CD14-positive monocyte (primary cell): ENCODE measurements at places on chromosomes 4 and X. TPM values are rescaled to one million over a fixed set of nuclear protein-coding genes. Genes with fewer than 3 reads are reported as not detected.
A peak's percentile ranks its signal among the peaks of the same experiment; 100 is the strongest.

Gene MAEA
- polyA plus RNA-seq, result 79.6 and 83.5 TPM in 2 replicates

Gene KIF4A
- 0.03 TPM for polyA plus RNA-seq

Gene EXOC1L
- not detected for polyA plus RNA-seq

Gene CENPI
- polyA plus RNA-seq, result 0.07 TPM

Gene NALF2
- not detected in 2 replicates for polyA plus RNA-seq

Gene CTAG2
- polyA plus RNA-seq, result not detected

Gene VSIG4
- polyA plus RNA-seq, result 56.8 TPM

Gene NDNF
- polyA plus RNA-seq, result not detected

Gene ETDA
- polyA plus RNA-seq, result not detected

Gene CITED1
- not detected for polyA plus RNA-seq

Gene GAGE12J
- polyA plus RNA-seq, result not detected

GRCh38 chrX:143934542-143934941 lies 50.7 kb downstream of the UBE2NL start:
- H3K4me1 ChIP-seq, result no peaks in the 10 kb centered on the region
- H3K27ac ChIP-seq, result no peak overlapping the region
- no peaks in the 10 kb centered on the region for H3K36me3 ChIP-seq
- DNase-seq, result no peak
- no peaks in the 10 kb centered on the region for H3K27me3 ChIP-seq
- no peak overlapping the region for H3K4me3 ChIP-seq

GRCh38 chrX:151753313-151754046 lies 18.9 kb downstream of the CNGA2 start:
- H3K4me1 ChIP-seq, result no peaks in the 10 kb centered on the region
- DNase-seq, result no peak
- H3K36me3 ChIP-seq, result no peaks in the 10 kb centered on the region
- no peak overlapping the region for H3K4me3 ChIP-seq
- no peak overlapping the region for H3K27ac ChIP-seq

DNA sequence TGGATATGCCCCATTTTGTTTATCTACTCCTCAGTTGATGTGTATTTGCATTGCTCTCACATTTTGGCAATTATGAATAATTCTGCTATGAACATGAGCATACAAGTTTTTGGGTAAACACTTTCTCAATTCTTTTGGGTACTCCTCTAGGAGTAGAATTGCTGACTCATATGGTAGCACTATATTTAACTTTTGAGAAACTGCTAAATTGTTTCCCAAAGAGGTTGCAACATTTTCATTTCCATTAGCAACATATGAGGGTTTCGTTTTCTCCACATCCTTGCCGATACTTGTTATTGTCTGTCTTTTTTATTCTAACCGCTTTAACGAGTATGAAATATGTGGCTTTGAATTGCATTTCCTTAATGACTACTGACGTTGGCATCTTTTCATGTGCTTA lies 185.4 kb downstream of the TSPAN5 start:
- no peak overlapping the region for H3K4me3 ChIP-seq
- DNase-seq, result no peak
- no peak overlapping the region for H3K27ac ChIP-seq
- H3K27me3 ChIP-seq, result no peaks in the 10 kb centered on the region

GRCh38 chr4:86280246-86280645 lies 79.6 kb downstream of the MAPK10 start:
- H3K4me1 ChIP-seq, result no peaks in the 10 kb centered on the region
- no peaks in the 10 kb centered on the region for H3K27me3 ChIP-seq
- no peak overlapping the region for H3K27ac ChIP-seq
- DNase-seq, result no peak
- H3K4me3 ChIP-seq, result no peak overlapping the region

DNA sequence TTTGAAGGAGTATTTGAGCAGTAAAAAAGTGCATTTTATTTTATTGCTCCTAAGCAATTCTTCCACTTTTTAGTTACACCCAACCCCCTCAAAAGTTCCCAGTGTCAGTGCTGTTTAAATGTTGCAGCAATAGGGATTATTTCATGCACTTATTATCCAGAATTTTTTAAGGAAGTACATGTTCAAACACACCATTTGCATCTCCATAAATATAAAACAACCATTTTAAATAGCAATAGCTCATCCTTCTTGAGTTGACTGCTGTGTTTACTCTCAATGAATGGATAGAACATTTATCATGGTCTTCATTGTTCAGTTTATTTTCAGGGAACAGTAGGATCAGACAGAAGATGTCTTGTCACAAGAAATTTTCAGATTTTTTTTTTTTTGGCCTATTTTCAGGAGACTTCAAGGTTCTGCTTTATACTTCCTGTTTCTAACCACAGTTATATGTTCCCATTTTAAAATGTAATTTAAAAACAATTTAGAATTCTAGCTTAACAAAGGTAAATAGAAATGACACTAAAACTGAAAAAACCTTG lies 171.9 kb downstream of the TMA16 start:
- H3K4me3 ChIP-seq, result peak overlapping the region; percentile 22
- peak overlapping the region; percentile 78 for H3K27ac ChIP-seq
- peak; percentile 61 for DNase-seq
- no peaks in the 10 kb centered on the region for H3K27me3 ChIP-seq
- peaks cover 67% of the 10 kb centered on the region for H3K4me1 ChIP-seq

DNA sequence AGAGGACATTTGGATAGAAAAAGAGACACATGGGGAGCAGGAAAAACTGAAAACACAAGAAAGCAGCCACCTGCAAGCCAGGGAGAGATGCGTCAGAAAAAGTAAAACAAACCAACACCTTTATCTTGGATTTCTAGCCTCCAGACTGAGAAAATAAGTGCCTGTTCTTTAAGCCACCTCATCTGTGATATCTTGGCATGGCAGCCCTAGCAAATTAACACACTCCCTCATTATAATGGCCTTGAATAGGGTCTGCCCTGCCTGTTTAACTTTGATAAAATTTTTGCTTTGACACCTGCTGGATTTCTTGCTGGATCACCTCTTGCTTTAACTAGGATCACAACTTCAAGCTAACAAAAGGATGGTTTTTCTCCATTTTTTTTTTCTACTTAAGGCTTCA lies 1892.0 kb upstream of the IGFBP7 start:
- H3K4me1 ChIP-seq, result no peaks in the 10 kb centered on the region
- H3K27me3 ChIP-seq, result no peaks in the 10 kb centered on the region
- DNase-seq, result no peak
- no peaks in the 10 kb centered on the region for H3K36me3 ChIP-seq
- H3K4me3 ChIP-seq, result no peak overlapping the region

DNA sequence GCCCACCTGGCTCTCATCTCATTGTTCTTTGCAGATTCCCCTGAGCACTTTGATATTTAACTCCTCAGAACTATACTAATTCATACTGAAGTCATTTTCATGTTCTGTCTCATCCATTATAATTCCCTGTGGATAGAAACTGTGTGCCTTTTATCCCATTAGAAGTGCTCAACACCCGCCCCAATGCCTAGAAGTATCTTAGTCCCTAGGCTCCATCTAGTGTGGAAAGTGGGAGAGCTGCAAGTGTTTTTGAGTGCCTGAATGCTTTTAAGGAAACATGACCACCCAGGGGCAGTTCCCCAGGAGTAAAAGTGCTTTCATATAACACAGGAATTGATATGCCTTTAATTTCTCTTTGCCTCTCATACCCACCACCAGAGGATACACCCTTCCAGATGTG lies 117.0 kb downstream of the CHRDL1 start:
- no peaks in the 10 kb centered on the region for H3K4me1 ChIP-seq
- no peak overlapping the region for H3K27ac ChIP-seq

- H3K4me3 ChIP-seq, result no peak overlapping the region
- no peaks in the 10 kb centered on the region for H3K27me3 ChIP-seq
- no peaks in the 10 kb centered on the region for H3K4me1 ChIP-seq
- DNase-seq, result no peak
- H3K36me3 ChIP-seq, result no peaks in the 10 kb centered on the region
Observed at GRCh38 chrX:10634392-10635161, 14.2 kb upstream of the MID1 start.

- no peaks in the 10 kb centered on the region for H3K27me3 ChIP-seq
- no peaks in the 10 kb centered on the region for H3K36me3 ChIP-seq
- DNase-seq, result no peak
- no peak overlapping the region for H3K27ac ChIP-seq
Observed at GRCh38 chr4:91471280-91471679, 832.5 kb upstream of the GRID2 start.

DNA sequence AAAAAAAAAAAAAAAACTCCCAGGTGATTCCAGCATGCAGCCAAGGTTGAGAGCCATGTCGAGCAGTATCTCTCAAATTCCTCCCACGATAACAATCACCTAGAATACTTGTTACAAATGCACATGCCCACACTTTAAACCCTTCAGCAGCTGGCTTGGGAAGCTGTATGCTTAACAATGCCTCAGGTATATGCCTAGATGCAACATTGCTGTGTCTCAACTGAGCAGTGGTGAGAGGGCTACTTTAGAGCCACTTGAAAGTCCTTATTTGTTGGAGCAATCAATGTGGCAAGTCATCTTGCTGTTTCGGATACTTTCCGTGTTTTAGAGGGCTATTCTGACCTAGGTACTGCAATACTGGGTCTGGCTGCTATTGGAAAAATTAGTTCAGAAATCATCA lies 487.4 kb downstream of the INPP4B start:
- no peaks in the 10 kb centered on the region for H3K4me1 ChIP-seq
- H3K27me3 ChIP-seq, result no peaks in the 10 kb centered on the region
- H3K36me3 ChIP-seq, result no peaks in the 10 kb centered on the region
- DNase-seq, result no peak
- no peak overlapping the region for H3K4me3 ChIP-seq
- H3K27ac ChIP-seq, result no peak overlapping the region

DNA sequence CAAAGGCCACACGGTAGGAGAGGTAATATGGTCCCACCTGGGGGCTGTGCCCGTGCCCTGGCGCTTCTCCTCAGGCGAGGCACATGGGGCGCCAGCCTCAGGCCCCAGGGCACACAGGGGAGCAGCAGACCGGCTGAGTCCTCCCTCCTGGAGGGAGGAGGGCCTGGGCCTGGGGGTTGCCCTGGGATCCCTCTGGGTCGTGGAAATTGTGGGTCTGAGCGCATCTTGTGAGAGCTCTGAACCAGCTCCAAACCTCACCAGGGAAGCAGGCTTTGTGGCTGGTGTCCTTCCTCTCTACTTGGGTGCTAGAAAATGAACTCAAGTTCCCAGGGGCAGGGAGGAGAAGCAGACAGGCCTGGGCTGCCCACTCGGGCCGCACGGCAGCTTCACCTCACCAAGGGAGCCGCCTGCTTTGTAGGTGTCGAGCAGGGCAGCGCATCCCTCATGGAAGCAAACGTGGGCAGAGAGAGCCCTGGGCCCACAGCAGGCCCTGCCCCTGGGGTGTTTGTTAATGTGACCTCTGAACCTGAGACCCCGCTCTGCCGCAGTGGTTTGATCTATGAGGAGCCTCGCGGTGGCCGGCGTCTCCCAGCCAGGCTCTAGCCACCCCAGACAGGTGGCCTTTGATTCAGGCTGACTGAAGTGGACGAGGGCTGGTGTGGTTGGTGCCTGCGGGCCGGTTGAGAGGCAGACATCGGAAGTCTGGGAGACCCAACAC lies 10.8 kb downstream of the HTRA3 start:
- DNase-seq, result no peak
- no peaks in the 10 kb centered on the region for H3K27me3 ChIP-seq
- H3K27ac ChIP-seq, result no peak overlapping the region
- H3K4me3 ChIP-seq, result no peak overlapping the region
- no peaks in the 10 kb centered on the region for H3K36me3 ChIP-seq

DNA sequence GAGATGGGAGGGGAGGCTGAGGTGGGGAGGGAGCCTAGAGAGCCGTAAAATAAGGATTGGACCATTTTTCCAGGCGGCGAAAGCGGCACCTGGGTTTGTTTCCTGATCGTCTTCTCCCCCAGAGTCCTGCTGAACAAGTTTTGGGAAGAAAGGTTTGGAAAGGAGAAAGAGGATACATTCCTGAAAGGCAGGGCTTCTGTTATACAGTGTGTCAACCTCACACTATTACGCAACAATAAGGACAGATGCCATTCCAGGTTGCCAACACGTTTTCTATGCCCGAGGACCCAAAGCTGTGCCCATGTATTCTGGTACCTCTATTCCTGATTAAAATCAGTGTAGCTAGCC lies 658 bp downstream of the SCOC start:
- H3K36me3 ChIP-seq, result peaks cover 2% of the 10 kb centered on the region
- no peak overlapping the region for H3K27ac ChIP-seq
- no peaks in the 10 kb centered on the region for H3K27me3 ChIP-seq
- H3K4me3 ChIP-seq, result peak overlapping the region; percentile 86

- H3K27me3 ChIP-seq, result no peaks in the 10 kb centered on the region
- H3K4me1 ChIP-seq, result no peaks in the 10 kb centered on the region
- no peak overlapping the region for H3K4me3 ChIP-seq
- no peak for DNase-seq
- H3K27ac ChIP-seq, result no peak overlapping the region
Observed at GRCh38 chrX:125444659-125445058, 125.0 kb downstream of the TEX13C start.

GRCh38 chr4:75370576-75370975 lies 143.6 kb downstream of the RCHY1 start:
- no peak overlapping the region for H3K4me3 ChIP-seq
- H3K27me3 ChIP-seq, result no peaks in the 10 kb centered on the region
- no peak overlapping the region for H3K27ac ChIP-seq
- no peaks in the 10 kb centered on the region for H3K36me3 ChIP-seq
- H3K4me1 ChIP-seq, result no peaks in the 10 kb centered on the region

DNA sequence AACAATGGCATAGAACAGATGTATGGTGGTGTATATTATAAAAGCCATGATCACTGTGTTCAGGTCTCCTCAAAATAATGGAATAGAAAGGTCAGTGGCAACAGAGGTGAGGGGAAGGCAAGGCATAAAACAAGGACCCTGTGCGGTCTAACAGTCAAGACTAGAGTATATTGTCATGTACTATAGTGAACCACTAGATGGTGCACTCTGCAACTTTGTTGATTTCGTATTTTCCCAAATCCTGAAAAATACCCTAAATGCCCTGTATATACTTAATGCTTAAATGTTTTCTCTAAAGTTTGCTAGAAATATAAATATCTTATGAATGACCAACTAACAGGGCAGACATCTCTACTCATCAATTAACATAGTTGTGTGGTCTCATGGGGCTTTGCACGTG lies 453.0 kb downstream of the PCDH11X start:
- H3K27ac ChIP-seq, result no peak overlapping the region
- H3K27me3 ChIP-seq, result no peaks in the 10 kb centered on the region

DNA sequence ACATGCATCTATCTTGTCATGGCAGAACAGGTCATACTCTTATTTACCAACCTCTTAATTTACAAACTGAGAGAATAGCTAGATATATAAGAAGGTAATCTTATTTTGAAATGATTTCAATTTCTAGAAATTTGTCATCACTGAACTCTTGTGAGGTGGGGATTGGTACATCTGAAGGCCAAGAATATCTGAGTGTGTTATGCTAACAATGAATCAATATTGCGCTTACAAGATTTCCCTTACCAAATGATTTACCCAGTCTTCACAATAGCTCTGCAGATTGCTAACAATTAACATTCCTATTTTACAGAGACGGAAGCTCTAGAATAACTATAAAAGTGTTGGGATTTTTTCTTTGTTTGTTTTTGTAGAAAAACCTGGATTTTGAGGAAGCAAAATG lies 48.3 kb downstream of the RBPJ start:
- no peak overlapping the region for H3K27ac ChIP-seq
- peaks cover 21% of the 10 kb centered on the region for H3K27me3 ChIP-seq
- DNase-seq, result no peak
- no peak overlapping the region for H3K4me3 ChIP-seq
- H3K4me1 ChIP-seq, result peaks cover 11% of the 10 kb centered on the region
- H3K36me3 ChIP-seq, result peaks cover 36% of the 10 kb centered on the region
